ENCODE measurements at places on chromosomes 6 and 20.

GRCh38 chr6:41657131-41658094 is 19.1 kb downstream of the MDFI start:
- H3K27ac ChIP-seq = no peak overlapping the region
- H3K4me1 ChIP-seq = no peaks in the 10 kb centered on the region
- DNase-seq = no peak
- no peak overlapping the region for H3K4me3 ChIP-seq

GRCh38 chr6:36682328-36683144 is 4.0 kb downstream of the CDKN1A start:
- H3K27ac ChIP-seq = peak overlapping the region; percentile 50
- peak; percentile 82 for DNase-seq
- H3K4me3 ChIP-seq = no peak overlapping the region
- H3K36me3 ChIP-seq = peaks cover 49% of the 10 kb centered on the region

- H3K27me3 ChIP-seq = no peaks in the 10 kb centered on the region
- H3K4me3 ChIP-seq = peak overlapping the region; percentile 50
- H3K4me1 ChIP-seq = peaks cover 30% of the 10 kb centered on the region
- H3K36me3 ChIP-seq = peaks cover 24% of the 10 kb centered on the region
These were observed 762 bp downstream of the LSM2 start for GRCh38 chr6:31805939-31806469.

- H3K27me3 ChIP-seq = no peaks in the 10 kb centered on the region
- no peaks in the 10 kb centered on the region for H3K36me3 ChIP-seq
- H3K4me3 ChIP-seq = no peak overlapping the region
- no peaks in the 10 kb centered on the region for H3K4me1 ChIP-seq
- no peak overlapping the region for H3K27ac ChIP-seq
These were observed 12.9 kb upstream of the GFOD1 start for GRCh38 chr6:13500264-13500663.

GRCh38 chr6:109472132-109472995 is 10.7 kb downstream of the ZBTB24 start:
- H3K4me1 ChIP-seq = no peaks in the 10 kb centered on the region
- H3K27ac ChIP-seq = no peak overlapping the region
- no peaks in the 10 kb centered on the region for H3K27me3 ChIP-seq
- no peak overlapping the region for H3K4me3 ChIP-seq
- H3K36me3 ChIP-seq = peaks cover 94% of the 10 kb centered on the region

GRCh38 chr20:9993137-9993536 is 41.6 kb upstream of the ANKEF1 start:
- H3K4me1 ChIP-seq = peaks cover 3% of the 10 kb centered on the region
- no peaks in the 10 kb centered on the region for H3K36me3 ChIP-seq
- no peak overlapping the region for H3K27ac ChIP-seq

Measured in stomach (tissue), 19 donors.